ENCODE measurements at places on chromosomes 3 and 15. TPM values are rescaled to one million over a fixed set of nuclear protein-coding genes. Genes with fewer than 3 reads are reported as not detected.

GRCh38 chr3:71478568-71478967 lies 105.0 kb downstream of the FOXP1 start:
- DNase-seq, result no peak

The PROK2 gene
- total RNA-seq, result 10.7 TPM

DNA sequence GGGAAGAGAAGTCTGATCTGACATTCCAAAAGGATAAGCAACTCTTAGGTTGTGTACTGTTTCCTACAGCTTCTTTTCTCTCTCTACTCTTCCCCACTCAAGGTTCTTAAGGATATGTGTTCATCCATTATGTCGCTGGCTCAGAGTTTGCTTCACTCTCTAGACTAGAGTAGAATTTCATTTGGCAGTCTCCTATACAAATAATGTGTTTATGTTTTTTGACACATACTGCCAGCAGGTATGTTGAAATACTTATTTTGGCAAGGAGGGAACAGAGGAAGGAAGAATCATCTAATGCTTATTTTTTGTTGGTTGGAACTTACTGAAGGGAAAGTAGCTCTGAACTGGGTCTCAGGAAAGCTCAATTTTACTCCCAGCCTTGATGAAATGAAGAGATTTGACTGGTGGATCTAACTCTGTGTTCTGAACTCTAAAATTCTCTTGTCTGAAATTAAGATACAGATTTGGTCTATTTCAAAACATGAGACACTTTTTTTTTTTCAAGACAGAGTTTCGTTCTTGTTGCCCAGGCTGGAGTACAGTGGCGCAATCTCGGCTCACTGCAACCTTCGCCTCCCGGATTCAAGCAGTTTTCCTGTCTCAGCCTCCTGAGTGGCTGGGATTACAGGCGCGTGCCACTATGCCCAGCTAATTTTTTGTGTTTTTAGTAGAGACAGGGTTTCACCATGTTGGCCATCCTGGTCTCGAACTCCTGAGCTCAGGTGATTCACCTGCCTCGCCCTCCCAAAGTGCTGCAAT lies 7.6 kb upstream of the EMC3 start:
- DNase-seq, result no peak

GRCh38 chr15:88727439-88727838 lies 75.8 kb upstream of the ACAN start:
- DNase-seq, result no peak

DNA sequence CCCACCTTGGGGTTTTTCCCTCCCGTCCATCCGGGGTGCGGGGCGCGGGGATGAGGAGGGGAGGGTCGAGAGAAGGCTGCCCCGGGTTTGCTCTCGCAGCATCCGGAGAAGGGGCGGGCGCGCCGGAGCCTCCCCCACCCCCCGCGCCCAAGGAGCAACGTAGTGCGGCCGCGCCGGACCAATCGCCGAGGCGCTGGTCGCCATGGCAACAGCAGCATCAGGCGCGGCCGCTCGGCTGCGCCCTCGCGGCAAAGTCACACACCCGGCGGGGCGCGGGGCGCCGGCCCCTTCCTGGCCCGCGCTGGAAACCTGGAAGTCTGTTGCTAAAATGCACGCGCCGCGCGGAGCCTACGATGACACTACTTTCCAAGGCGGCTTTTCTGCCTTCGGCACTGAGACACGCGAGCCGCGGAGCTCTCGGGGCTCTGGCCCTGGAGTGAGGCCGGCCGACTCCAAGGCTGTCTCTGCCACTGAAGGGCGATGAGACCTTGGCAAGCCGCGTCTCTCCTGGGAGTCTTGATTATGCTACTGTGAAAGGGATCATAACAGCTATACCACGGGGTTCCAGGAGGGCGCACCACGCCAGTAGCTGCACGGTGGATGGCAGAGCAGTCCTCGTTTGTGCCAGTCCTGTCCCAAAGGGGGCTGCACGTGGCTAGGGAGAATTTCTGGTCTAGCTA lies at the start of gene IQSEC1:
Gene IQSEC1 (minus strand): TSS at position 104 of the 680 bp plus-strand sequence. CDS start 415 bp downstream, outside the sequence.
- DNase-seq, result peak; percentile 36

GRCh38 chr3:123336441-123336851 lies 112.4 kb downstream of the ADCY5 start:
- no peak for DNase-seq

The MCTP2 gene
- 36.3 TPM for total RNA-seq

- peak; percentile 78 for DNase-seq
Observed at GRCh38 chr3:46629551-46630517, 17.5 kb downstream of the FAM240A start.

The FILIP1L gene
- 38.2 TPM for total RNA-seq

The CCR1 gene
- total RNA-seq, result 9.4 TPM

The ZIC1 gene
- total RNA-seq, result not detected

GRCh38 chr3:151579571-151580270 lies 118.9 kb upstream of the IGSF10 start:
- no peak for DNase-seq

The PLA2G4D gene
- not detected for total RNA-seq

The DISP2 gene
- total RNA-seq, result 0.15 TPM

DNA sequence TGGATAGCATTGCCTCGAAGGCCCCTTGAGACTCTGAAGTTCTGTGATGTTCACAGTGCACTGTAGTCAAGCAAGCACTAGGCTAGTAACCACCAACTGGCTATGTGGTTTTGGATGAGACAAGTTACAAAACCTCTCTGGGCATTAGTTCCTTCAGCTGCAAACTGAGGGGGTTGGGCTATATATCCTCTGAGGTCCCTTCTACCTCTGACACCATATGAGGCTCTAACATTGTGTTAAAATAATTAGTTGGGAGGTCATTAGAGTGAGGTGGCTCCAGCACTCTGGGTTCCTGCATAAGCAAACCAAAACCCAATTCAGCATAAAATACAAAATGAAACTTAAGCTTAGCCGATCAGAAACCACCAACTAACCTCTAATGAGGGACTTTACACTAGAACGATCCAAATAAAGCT lies 209.5 kb upstream of the LRRN1 start:
- DNase-seq, result no peak

The SLC35G2 gene
- 3.5 TPM for total RNA-seq

DNA sequence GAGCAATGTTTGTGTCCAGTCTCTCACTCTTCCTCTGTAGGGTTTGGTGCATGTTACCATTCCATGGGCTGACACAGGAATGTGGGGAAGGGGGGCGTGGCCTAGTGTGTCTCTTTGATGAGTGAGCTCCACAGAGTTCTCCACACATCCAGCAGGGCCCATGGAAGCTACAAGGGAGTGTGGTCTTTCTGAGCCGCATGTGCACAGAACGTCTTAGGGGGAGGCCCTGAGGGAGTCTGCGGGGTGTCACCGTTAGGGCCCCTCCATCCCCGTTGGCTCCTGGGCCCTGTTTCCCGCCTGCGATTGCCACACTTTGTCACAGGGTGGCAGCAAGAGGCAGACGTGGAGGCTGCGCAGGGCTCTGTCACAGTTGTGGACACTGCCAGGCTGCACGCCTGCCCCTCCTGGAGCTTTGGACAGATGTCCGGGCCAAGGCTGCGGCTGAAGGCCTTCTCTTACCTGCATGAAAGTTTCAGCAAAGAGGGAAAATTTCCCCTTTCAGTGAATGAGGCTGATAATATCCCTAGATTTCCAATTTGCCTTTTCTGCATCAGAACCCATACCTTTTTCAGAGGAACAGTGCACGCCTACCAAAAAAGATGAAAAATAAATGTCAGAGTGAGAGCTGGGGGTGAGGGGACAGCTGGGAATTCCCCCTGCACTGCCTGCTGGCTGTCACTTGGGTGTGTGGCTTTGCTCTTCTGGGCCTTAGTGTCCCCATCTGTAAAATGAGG lies 24.3 kb downstream of the CACNA2D3 start:
- peak; percentile 31 for DNase-seq

All from upper lobe of left lung (tissue), 6 donors.